ENCODE measurements at places on chromosomes 4 and X.

- DNase-seq = no peak
Observed at GRCh38 chr4:138223231-138223910, 18.8 kb downstream of the SLC7A11 start.

DNA sequence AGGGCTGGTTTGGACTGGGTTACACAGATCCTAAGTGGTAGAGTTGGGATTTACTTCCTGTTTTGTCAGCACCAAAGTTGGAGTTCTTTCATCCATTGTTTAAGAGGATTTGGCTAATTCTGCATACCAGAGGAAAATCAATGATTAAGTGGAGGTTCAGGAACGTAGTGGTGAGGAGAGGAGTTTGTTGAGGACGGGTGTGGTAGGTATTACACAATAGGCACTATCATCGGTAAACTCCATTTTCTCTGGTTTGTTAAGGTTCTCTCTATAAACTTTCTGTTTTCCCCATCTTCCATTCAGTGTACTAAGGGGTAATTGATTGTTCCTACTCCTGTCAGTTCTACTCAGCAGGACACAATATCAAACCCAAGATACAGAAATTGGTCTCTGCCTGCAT lies 107.5 kb upstream of the VCX2 start:
- no peak for DNase-seq

DNA sequence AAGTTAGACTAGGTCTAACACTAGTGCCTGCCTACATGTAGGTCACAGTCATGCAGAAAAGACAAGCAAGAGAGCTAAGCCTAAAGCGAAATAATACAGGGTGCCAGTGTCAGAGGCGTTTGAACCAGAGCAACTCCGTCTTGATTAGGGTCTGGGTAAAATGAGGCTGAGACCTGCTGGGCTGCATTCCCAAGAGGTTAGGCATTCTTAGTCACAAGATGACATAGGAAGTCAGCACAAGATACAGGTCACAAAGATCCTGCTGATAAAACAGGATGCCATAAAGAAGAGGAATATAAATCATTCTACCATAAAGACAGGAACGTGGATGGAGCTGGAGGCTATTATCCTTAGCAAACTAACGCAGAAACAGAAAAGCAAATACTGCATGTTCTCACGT lies 120.9 kb downstream of the BEND2 start:
- DNase-seq = no peak

DNA sequence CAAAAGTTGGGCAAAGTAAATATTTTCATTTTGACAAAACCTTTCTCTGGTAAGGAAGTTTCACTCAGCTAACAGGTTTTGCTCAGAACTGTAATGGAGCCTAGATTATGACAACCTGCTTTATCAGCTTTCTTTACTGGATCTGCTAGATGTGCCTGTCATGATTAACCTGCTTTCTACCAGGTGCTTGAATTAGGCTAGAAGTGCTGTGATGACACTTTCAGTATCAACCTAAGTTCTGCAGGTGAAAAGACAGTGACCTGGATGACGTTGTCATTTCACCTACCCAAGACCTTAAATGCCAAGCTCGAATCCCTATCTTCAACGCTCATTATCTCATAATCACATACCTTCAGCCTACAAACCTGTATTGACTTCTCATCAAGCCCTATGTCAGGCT lies 1.5 kb upstream of the FAAH2 start:
- no peak for DNase-seq

DNA sequence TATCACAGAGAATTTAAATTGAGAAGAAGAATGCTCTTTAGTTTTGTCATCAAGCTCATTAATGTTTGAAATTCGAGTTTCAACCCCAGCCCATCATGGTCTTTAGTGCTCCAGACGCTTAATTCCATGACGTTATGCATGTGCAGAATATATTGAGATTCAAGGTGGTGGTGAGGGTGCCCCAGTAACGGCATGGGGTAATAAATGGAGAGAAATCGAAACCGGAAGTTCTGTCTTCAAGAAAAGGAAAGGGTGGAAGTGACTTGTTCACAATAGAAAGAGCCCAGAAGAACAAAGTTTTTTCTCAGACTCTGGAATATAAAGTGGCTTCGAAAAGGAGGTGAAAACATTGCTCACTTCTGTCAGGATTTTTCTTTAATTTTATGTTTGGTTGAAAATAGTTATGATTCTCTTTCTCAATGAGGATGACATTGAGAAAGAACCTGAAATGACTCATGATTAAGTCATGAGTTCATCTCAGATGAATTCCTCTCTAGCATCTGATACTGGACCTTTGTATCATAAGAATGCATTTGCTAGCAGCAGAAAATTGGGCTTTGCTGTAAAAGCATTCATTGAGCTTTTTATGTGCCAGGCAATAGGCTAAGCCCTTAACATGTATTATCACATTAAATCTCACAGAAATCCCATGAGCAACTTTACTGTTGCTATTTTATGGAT lies 779 bp upstream of the DDX60L start:
- DNase-seq = no peak

- no peak for DNase-seq
Observed at GRCh38 chrX:50403903-50404302, 66.7 kb downstream of the DGKK start.

DNA sequence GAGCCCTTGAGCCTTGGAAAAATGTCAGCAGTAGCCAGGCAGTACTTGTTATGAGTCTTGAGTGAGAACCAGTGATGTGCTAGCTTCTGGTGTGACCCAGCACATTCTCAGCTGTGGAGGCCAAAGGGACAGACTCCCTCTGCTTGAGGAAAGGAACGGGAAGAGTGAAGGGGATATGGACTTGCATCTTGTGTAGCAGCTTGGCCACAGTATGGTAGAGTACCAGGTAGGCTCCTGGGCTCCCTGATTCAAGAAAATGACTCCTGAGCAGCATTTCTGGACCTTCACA lies 1601.9 kb upstream of the ADGRL3 start:
- DNase-seq = no peak

- DNase-seq = no peak
Observed at GRCh38 chr4:28665306-28665705, 1804.7 kb downstream of the STIM2 start.

- DNase-seq = no peak
Observed at GRCh38 chr4:89469930-89470375, 162.4 kb upstream of the GPRIN3 start.

DNA sequence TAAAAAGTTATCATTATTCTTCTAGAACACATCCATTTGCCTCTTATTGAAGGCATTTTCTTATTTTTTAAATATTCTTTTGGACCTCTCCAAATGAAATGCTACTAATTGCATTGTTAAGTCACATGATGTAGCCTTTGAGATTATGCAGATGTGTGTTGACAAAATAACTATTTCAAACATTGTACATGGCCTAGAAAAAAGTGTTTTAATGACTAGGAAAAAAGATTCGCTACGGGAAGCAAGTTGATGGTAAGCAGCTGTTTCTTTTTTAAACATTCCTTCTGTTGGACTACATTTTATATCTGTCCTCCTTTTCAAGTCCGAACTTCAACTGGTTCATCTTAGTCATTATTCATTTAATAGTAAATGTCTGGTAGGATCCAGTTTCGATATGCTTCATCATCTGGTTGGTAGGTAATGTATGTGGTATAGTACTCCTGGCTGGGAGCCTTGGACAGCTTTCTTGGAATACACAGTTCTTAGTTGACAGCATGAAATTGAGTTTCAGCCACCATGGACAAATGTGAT lies 34.3 kb upstream of the GUCY1A1 start:
- no peak for DNase-seq

- DNase-seq = no peak
Observed at GRCh38 chrX:106363214-106363613, 195.1 kb downstream of the PWWP3B start.

GRCh38 chr4:37908488-37909331 lies 17.8 kb downstream of the TBC1D1 start:
- DNase-seq = peak; percentile 43

- no peak for DNase-seq
Observed at GRCh38 chrX:29841750-29842149, 373.6 kb upstream of the MAGEB2 start.

GRCh38 chrX:15216280-15216679 lies 53.6 kb downstream of the ASB9 start:
- no peak for DNase-seq

GRCh38 chrX:53086464-53086863 lies 4.3 kb downstream of the TSPYL2 start:
- peak; percentile 54 for DNase-seq

GRCh38 chr4:176340871-176341685 lies 21.3 kb downstream of the SPCS3 start:
- DNase-seq = no peak

GRCh38 chr4:101730291-101731117 lies 60.0 kb upstream of the BANK1 start:
- peak; percentile 62 for DNase-seq

DNA sequence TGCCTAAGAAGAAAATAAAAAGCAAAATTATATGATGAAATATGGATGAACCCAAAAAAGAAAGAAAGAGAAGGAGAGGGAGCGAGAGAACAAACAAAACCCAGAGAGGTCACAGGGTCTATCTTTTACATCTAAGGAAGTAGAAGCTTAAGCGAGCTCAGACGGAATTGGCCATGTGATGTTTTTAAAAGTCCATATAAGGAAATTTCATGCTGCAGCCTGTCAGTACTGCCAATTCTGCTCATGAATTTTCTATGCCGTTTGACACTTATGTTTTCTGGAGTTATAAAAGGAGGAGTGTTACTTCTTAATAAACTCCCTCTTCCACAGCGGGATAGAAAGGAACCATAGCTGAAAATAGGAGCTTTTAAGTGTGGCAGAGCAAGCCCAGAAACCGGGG lies 32.9 kb upstream of the DCX start:
- no peak for DNase-seq
